ENCODE measurements at places on chromosomes 3 and 15. TPM values are rescaled to one million over a fixed set of nuclear protein-coding genes. Genes with fewer than 3 reads are reported as not detected.

MESP2 gene
- total RNA-seq: not detected

PIK3CB gene
- 18.3 TPM for total RNA-seq

DNA sequence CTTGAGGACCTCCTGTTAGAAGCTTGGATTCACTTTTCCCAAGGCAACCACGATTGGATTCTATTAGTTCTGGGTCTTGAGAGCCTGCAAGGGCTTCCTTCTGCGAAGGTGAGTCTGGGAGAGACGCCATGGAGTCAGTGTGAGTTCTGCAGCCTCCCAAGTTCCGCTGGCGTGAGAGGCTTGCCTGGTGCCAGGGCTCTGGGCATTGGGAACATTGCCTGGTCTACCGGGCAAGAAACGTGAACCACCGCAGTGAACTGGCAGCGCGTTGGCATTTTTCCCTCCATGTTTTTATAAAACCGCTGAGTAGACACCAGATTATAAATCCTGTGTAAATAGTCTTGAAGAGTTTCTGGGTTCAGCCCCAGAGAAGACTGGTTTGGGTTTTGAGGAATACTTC is 160.9 kb downstream of the IGF1R start:
- H3K36me3 ChIP-seq: peaks cover 2% of the 10 kb centered on the region
- H3K27ac ChIP-seq: no peak overlapping the region
- no peak for DNase-seq
- H3K4me3 ChIP-seq: no peak overlapping the region
- no peaks in the 10 kb centered on the region for H3K27me3 ChIP-seq

- no peak overlapping the region for H3K27ac ChIP-seq
- no peaks in the 10 kb centered on the region for H3K27me3 ChIP-seq
- H3K4me3 ChIP-seq: no peak overlapping the region
- peaks cover 3% of the 10 kb centered on the region for H3K4me1 ChIP-seq
- no peak for DNase-seq
- peaks cover 7% of the 10 kb centered on the region for H3K36me3 ChIP-seq
Measured at GRCh38 chr3:149450281-149450680, 24.2 kb upstream of the TM4SF4 start.

IGF2BP2 gene
- 187 TPM for total RNA-seq

DNA sequence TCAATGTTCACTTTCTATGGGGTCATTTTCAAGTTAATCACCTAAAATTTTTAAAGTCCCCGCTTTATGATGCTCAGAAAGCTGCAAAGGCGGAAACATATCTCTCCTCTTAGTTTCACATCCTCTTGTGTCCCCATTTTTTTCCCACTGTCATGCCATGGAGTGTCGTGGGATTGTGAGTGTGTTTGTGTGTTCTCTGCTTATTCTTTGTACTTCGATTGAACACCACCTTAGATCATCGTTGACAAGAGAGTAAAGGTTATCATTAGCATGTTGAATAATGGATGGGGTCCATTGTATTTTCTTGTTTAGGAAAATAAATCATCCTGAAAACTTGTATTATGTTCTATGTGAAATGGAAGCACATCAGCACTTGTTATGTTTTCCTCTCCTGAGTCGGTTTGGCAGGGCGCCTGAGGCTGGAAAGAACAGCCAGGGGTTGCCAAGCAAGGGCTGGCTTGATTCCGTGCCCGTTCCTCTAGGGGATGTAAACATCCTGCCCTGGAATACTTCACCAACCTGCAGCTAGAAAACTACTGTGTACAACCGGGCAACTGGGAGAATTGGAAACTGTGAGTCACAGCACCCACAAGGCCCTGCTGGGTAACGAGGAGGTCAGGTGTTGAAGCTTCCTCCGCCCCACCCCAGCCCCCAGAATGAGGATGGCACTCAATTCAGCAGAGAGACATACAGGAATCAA is 67.2 kb downstream of the EIF4E3 start:
- no peak for DNase-seq
- H3K4me3 ChIP-seq: no peak overlapping the region
- no peak overlapping the region for H3K27ac ChIP-seq
- H3K4me1 ChIP-seq: peaks cover 16% of the 10 kb centered on the region

GOLGA8T gene
- total RNA-seq: not detected

MAN2A2 gene
- total RNA-seq: 117 TPM

All from progenitor cell of endocrine pancreas (in vitro differentiated cells).